ENCODE measurements at places on chromosomes 5 and 9.

GRCh38 chr9:16864649-16865434 is 5.6 kb downstream of the BNC2 start:
- no peak for DNase-seq

DNA sequence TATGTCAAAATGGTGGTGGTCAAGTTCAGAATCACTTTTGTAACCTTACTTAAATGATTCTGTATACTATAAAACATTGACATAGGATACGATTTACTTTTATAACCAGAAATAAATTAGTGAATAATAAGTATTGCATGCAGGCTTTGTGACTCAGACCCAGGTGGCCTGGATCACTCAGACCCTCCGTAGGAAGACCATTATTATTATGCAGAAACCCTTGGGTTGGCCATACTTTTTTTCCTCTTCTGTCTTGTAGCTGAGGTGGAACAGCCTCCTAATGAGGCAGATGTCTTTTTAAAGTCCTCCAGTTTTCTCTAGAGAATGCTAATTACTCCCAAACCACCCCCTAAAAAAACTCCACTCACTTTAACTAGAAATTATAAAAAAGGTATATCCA is 121.9 kb downstream of the LPAR1 start:
- no peak for DNase-seq

- DNase-seq: no peak
Observed at GRCh38 chr5:36570301-36571095, 35.9 kb upstream of the SLC1A3 start.

- no peak for DNase-seq
Observed at GRCh38 chr5:77936365-77936693, 160.2 kb upstream of the TBCA start.

GRCh38 chr5:59123595-59124561 is 541.0 kb downstream of the RAB3C start:
- no peak for DNase-seq

- DNase-seq: no peak
Observed at GRCh38 chr9:129665814-129666520, 520 bp downstream of the PRRX2 start.

DNA sequence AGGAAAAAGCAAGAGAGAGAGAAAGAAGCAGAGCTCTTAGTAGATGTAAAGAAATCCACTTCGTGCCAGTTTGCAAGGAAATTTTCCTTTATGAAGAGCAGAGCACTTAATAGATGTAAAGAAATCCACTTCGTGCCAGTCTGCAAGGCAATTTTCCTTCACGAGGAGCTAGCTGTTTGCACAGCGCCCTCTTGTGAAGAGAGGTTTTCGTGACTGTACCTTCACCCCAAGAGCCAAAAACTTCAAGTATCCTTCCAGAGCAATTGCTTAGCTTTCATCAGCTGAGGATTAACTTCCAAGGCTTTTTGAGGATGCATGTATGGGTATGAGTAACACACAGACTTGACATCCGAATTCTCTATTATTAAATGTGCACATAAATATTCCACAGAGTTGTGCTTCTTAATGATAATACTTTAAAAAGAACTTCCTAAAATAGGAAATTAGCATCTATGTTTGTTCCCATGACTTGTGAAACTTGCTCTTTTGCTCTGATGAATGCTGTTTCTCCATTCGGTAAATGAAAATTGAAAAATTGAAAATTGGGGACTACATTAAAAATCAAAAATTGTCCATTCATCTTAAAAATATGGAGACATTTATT is 525.6 kb downstream of the PDE4D start:
- peak; percentile 57 for DNase-seq

- no peak for DNase-seq
Observed at GRCh38 chr9:69433392-69433791, 108.4 kb downstream of the ENTREP1 start.

DNA sequence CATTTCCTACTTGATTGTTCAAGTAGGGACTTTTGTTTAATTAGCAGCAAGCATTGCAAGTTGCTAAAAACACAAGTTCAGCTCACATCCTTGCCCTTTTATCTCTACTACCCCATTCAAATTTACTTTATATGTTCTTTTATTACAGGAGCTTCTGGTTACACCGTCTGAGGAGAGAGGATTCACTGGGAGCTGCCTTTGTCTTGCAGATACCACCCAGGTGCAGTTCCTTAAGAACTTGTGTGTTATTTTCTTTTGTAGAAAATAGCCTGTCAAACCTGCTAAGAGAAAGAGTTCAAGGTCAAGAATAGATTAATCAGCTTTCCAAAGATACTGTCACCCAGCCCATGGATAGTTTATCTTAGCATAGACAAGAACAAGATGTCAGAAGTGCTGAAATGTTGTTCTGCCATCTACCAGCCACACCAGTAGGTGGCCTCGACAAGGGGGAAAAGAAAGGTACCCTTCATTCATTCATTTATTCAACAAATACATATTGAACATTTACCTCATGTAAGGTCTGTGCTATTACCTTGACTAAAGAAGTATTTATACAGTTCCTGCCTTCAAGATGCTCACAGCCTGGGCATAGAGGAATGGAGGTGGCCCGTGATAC is 750.3 kb downstream of the MAT2B start:
- no peak for DNase-seq

DNA sequence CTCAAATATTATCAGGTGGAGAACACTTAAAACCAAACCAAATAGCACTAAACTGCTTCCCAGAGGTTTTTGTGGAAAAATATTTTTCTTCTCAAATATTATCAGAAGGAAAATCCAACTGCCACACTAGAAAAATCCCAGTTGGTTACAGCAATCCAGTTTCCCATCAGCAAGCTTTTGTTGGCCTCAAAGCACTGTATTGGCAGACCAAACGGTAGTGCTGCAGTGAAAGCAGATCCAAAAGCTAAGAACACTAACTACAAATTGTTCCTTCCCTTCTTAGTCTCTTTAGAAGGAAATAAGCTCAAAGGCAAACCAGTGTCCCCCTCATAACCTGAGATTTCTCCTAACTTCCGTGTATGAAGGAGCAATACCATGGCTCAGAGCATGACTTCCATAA is 105.3 kb downstream of the TRIM36 start:
- DNase-seq: no peak

DNA sequence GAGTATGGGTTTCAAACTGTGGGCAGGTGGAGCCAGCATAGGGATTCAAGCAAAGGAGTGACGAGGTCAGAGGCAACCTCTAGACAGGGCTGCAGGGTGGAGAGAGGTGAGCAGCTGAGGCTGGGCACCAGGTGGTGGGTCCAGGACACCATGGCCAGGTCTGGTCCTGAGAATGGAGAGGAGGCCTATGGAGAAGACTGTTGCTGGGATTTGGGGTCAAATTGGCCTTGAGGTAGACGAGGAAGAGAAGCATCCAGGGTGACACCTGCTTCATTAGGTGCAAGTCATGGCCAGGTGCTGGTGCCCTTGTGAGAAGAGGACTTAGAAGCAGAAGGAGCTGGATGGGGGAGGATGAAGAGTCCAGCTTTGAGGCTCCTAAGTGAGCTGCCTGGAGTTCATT is 99.6 kb downstream of the NSG2 start:
- DNase-seq: no peak

DNA sequence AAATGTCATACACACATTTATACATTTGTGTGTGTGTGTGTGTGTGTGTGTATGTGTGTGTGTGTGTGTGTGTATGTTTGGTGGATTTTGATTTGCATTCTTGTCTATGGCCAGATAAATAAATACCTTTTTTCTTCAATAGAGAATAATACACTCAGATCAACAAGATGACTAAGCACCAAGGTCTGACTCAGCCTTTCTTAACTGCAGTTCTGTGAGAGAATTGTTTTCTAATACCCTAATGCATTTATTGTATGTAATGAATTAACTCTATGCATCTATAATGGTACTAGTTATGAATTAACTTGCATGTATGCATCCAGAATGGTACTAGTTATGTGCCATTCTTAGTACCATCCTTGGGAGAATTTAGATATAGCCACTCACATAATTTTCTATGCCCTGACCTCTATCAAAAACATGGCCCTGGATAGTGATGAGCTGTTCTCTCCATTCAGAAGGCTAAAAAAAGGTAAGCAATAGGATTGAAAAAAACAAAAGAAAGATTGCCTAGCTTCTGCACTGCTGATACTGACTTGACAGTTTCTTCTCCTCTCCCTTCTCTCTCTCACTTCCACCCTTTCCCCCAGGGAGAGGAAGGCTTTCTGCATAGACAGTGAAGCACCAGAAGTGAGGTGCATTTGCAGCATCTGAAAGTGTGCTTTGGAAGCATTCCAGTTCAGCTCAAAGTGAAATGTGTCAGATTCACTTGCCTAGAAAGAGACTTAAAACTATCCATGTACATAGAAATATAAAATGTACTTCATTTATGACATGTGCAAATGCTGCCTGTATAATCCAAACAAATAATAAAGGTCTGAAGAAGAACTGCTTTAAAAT is 55.1 kb upstream of the CCDC112 start:
- peak; percentile 23 for DNase-seq

DNA sequence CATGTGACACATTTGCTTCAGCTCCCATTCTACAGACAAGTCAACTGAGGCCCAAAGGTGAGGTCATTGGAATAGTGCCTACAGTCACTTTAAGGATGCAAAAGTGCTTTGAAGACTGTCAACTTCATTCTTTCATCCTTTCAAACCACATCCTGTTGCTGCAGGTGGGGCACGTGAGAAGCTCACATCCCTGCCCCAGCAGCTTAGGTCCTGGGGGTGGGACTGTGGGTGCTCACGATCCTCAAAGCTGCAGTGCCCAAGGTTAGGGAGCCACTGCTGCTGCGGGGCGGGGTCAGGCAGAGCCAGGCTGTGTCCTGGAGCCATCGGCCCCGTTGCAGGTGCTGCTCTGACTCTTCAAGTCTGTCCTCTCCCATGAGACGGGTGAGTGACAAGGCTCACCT is 57.9 kb upstream of the IER5L start:
- no peak for DNase-seq

DNA sequence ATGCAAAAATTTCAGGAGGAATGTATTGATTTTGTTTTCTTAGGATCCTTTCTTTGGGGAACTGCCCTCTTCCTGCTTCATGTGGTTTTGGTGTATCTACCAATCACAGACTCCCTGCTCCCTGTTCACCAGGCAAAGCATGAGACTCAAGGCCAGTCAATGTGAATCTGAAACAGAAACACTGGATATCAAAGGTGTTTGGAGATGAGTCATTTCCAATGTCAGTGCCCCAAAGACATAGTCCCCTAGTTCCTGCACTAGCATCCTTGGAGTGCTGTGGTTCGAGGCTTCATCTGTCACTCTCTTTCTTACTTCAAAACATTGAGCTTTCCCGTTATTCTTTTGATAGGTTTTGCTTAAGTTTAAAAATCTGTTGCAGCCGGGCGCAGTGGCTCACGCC is 8.1 kb downstream of the PPP3R2 start:
- peak; percentile 31 for DNase-seq

GRCh38 chr9:4320021-4320420 is 20.2 kb upstream of the GLIS3 start:
- DNase-seq: no peak

DNA sequence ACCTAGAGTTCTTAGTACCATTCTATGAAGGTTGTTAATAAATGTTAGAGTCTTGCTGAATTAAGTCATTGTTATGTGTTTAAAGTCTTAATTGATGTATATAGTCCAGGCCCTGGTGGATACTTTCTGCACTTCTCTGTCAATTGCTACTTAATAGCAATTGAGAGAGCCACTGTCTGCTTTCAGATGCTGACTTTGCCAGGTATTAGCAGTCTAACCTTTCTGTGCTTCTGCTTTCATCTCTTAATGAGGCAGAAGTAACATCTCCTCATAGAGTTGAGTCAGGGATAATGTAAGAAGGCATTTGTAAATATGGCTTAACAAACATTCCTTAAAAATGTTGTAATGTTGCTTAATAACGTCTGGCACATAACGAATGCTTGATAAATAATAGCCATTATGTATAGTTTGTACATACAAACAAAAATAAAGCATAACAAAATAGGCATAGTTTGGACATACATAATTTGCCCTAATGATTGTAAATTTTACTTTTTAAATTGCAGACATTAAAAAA is 28.3 kb downstream of the RASGRF2 start:
- DNase-seq: no peak

GRCh38 chr5:127999909-128000308 is 83.7 kb upstream of the SLC12A2 start:
- no peak for DNase-seq

DNA sequence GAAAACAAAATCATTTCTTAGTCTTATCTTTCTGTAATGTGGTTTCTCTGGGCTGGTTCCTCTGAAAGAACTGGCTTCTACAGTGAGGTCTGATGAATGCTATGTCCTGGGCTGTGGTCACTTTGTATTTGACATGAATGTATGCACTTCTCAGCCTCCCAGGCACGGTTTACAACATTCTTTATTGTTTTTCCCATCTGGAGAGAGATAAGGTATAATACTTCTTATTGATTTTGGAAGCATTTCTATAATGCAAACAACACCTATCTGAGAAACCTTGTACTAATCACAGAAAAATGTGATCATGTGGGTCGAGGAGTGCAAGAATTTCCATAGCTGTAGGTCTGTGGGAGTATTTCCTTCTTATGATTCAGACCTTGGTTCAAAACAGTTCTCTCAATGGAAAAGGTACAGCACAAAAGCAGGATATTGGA is 46.9 kb downstream of the ACTBL2 start:
- DNase-seq: no peak

GRCh38 chr5:137619191-137619870 is 116.6 kb downstream of the KLHL3 start:
- DNase-seq: no peak

DNA sequence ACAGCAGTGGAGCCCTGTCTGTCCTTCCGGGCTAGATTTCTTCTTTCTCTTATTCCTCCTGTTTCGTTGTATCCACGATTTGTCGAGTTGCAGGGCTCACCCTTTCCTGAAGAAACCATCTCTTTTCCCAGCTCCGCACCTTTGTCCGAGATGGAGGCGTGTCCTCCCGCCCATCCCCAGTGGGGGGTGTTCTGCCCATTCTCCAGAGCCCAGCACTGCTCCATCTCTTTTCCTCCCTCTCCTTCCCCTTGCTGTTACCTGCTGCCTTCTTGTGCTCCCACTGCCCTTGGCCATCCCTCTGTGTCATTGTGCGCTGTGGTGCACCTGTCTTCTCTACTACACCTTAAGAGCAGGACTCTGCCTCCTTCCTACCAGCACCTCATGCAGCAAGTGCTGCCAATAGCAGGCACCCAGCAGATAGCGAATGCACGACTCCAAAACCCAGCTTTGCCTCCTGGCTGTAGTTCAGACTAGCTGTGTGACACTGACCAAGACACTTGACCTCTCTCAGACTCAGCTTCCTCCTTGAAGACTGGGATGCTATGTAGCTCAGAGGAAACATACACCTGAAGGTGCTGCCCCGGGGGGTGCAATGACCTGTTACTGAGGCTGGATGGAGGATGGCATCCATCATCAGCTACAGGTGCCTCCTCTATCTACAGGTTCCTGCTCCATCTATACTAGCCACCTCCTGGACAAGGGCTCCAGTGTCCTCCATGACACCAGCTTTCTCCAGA is 8.9 kb downstream of the OR13J1 start:
- DNase-seq: no peak

- peak; percentile 60 for DNase-seq
Observed at GRCh38 chr9:33202552-33203201, 35.5 kb upstream of the B4GALT1 start.

Measured in suppressor macrophage (primary cell).